ENCODE measurements at places on chromosomes 11 and 22.

- DNase-seq: no peak
These were observed 28.7 kb upstream of the IL17RA start for GRCh38 chr22:17056058-17056457.

GRCh38 chr22:45493286-45493771, 9.4 kb upstream of the FBLN1 start:
- no peak for DNase-seq

- peak; percentile 68 for DNase-seq
These were observed 65.1 kb upstream of the LRRC55 start for GRCh38 chr11:57116654-57117053.

DNA sequence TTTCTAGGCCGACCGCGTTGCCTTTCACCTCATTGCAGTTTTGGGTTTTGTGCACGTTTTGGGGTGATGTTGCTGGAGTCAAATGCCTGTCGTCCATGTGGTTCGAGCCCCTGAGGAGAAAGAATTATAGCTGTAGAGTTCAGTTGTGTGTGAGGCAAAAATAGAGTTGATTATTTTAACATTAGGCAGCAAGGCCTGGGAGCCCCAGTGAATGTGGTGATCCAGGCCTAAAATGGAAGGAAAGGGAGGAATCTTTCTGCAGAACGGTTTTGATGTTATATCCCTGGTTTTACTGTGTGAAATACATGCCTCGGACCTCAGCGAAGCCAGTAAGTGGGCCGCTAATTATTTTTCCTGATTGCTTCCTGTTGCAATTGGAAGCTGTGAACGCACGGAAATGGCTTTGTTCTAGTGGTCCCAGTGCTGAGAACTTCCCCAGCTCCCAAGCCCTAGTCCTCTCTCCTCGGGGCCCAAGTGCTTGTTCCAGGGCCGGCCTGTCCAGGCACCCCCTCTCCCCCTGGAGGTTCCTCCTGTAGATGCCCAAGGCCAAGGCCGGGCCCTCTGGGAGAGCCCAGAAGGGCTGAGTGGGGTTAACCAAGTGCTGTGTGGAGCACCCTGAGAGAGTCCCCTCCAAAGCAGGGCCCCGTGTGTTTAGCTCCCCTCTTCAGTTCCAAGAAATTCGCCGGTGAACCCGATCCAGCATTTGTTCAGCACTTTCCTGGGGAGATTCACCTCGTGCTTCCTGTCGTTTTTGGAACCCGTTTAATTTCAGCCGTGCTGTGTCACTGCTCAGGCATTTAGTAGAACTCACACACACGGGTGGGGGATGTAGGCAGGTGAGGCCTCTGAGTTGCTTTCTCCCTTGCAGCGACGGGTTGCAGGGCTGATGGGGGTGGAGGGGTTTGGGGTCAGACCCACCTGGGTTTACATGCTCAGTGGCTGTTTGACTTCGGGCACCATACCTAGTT, 2.1 kb downstream of the LRP5 start:
- peak; percentile 57 for DNase-seq

DNA sequence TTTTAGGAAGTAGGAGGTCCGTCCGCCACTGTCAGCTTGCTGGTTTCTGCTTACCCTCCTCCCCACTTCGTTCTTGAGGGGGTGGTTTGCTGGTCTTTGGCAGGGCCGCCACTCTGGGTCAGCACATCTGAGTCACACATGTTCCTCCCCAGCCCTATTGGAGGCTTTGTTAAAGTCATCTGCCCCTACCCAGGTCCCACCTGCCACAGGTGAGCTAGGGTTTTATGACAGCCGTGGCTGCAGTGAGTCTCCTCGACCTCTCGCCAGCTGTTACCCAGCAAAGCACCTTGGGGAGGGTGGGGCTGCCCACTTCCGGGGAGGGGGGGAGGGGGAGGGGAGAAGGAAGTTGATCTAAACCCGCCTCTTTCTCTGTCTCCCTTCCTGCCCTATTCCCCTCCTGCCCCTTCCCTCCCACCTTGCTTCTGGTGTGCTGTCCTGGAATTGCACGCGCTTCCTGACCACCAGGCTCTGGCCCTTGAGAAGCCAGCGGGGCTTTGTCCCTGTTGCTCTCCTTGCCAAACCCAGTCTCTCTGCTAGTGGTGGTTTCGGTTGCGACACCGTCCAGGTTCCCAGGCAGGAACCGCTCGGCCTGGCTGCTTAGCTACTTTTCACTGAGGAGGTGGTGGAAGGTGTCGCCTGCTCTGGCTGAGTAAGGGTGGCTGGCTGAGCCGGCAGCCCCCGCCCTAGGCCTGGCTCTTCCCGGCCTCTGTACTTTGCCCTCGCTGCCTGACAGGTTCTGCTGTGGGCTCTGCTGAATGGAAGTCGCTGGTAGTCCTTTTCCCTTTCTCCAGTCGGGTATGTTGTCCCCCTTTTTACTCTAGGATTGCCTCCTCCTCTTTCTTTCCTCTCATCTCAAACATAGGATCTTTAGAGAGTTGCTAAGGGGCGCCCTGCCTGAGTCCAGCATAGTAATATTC, 28.5 kb downstream of the RCOR2 start:
- DNase-seq: peak; percentile 59

GRCh38 chr22:45485261-45485660, 17.4 kb upstream of the FBLN1 start:
- no peak for DNase-seq

DNA sequence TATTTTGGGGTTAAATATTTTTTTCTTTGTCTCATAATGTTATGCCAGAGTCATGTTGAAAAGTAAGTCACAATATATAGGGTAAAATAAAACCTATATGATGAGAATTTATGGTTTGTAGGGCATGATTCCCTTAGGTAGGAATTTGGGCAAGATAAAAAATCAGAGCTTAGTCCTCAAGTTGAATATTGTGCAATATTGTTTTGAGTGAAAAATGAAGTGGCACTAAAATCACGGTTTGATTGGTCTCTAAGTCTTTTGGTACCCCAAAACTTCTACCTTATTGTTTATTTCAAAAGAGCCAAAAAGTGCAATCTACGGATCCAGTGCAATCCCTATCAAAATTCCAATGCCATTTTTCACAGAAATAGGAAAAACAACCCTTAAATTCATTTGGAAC, 1.6 kb upstream of the MRPL16 start:
- no peak for DNase-seq

- no peak for DNase-seq
These were observed 40.1 kb upstream of the PPARA start for GRCh38 chr22:46110215-46110614.

- peak; percentile 76 for DNase-seq
These were observed 2.6 kb downstream of the BAIAP2L2 start for GRCh38 chr22:38107692-38108515.

- DNase-seq: no peak
These were observed 50.4 kb upstream of the NECTIN1 start for GRCh38 chr11:119779195-119780071.

- no peak for DNase-seq
These were observed 193.7 kb upstream of the TBCEL start for GRCh38 chr11:120830085-120830620.

DNA sequence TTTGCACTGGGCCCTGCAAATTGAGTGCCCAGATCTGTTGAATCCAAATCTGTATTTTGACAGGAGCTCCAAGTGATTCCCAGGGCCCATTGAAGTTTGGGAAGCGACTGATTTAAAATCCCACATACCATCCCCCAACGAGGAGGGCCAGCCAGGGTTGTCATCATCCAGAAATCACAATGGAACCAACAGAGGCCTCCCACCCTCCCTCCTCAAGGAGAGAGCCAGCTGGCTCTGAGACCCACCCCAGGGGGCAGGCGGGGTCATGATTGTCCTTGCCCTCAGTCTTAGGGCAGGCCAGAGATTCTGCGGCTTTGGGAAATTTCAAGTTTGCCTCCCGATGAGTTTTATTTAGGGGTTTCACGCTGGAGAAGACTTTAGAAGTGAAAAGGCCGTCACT, 358.2 kb downstream of the MN1 start:
- no peak for DNase-seq

DNA sequence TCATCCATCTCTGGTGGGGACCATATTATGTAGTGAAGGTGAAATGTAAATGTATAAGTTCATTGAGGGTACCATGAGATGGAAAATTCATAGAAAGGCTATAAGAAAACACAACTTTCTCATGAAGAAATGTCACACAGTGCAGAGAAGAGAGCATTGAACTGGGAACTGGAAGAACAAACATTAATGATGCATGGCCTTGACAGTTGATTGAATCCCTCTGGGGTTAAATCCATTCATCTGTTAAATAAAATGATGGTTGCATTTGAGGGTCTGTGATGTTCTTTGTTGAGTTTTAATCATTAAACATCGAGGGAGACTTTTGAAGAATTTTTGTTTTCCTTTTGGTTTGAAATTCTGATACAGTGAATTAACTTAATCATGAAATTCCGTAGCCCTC, 1401.4 kb downstream of the FAM181B start:
- no peak for DNase-seq

DNA sequence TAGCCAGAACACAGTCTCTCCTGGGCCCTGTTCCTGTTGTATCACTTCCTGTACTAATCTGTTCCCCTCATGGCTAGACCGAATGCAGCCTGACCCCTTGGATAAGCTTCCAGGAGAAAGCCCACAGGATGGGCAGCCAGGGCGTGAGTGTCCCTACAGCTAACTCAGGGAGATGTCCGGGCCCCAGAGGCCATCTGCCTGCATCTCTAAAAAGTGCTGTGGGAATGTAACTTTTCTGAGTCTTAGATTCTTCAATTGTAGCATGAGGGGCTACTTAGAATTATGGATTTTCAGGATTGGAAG, 7.7 kb upstream of the MALAT1 start:
- DNase-seq: peak; percentile 30

GRCh38 chr22:33209930-33210784, 152.0 kb upstream of the SYN3 start:
- DNase-seq: peak; percentile 22

DNA sequence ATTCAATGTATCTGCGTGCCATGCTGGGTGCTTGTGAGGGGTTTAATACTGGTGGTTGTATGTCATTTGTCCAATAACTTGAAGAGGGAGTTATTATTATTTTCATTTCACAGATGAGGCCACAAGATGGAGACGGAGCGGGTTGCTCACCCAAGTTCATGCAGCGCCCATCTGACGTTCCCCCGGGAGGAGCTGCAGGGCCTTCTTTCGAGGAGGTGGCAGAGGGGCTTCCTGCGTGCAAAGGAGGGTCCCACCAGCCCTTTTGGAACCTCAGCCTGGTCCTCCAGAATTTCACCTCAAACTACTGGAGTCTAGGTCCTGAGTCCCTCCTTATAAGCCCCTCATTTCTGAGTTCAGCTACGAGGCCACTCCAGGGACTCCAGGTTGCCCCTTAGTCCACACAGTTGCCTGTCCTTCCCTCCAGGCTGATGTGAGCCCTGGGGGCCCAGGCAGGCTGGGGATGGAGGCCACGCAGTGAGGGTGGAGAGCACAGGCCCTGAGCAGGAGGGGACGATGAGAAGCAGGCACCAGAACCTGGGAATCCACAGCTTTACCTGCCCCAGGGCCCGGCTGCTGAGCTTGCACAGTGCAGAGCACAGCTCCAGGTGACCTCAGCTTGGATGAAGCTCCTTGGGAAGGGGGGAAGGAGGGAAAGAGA, 2.9 kb upstream of the VSIG10L2 start:
- no peak for DNase-seq

GRCh38 chr22:35684270-35684700, 33.4 kb upstream of the APOL5 start:
- DNase-seq: peak; percentile 38

GRCh38 chr11:7079545-7080135, 9.2 kb upstream of the RBMXL2 start:
- no peak for DNase-seq

GRCh38 chr11:113725913-113726312, 19.8 kb upstream of the TMPRSS5 start:
- no peak for DNase-seq

DNA sequence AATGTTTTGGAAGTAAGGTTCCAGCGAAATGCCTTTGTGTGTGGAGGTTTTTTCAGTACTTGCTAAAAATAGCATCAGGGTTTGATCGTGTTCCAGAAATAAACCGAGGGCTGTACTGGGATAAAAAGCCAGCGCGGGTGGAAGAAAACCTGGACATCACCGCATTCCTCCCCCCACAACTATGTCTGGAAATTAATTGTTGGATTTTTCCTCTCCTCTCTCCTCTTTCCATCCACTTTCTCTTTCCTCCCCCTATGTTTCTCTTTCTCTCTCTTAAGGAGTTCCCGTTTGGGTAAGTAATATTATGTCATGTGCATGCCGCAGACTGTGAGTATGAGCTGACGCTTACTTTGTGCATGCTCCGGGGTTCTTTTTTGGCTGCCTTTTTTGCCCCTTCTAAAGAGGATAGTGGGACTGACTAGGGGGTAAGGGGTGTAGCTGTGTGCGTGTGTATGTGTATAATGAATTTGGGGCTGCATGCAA, 104.2 kb upstream of the HSD17B12 start:
- no peak for DNase-seq

DNA sequence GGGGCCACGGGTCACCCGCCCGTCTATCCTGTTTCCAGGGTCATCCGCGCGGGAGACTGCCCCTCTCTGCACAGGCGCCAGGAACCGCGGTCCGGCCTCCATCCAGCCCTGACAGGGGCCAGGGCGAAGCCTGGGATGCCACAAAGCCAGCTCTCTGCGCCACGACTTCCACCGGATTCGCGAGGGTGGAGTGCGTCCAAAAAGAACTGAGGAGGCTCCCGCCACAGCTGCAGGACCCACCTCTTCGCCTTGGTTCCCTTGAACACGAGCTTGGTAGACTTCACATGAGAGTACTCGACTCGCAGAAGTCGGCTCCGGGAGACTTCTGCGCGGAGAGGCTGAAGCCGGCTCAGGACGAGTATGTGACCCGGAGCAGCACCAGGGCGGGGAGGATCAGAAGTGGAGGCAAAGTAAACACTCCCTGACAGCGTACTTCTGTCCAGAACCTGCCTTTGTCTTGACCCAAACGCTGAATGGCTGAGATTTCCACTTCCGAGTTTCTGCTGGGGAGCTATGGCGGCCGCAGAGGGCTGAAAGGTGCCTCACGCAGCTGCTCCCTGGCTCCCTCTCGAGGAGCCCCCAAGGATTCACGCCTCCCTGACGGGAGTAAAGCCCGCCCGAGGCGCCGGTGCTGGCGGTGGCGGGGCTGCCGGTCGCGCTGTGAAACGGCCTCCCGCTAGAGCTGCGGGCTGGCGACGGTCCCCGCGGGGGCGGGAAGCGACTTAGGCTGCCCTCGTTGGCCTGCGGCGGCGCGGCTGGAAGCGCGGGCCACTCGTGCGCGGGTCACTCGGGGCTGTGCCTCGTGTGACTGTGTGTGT, 4566.7 kb upstream of the OR11H1 start:
- no peak for DNase-seq

DNA sequence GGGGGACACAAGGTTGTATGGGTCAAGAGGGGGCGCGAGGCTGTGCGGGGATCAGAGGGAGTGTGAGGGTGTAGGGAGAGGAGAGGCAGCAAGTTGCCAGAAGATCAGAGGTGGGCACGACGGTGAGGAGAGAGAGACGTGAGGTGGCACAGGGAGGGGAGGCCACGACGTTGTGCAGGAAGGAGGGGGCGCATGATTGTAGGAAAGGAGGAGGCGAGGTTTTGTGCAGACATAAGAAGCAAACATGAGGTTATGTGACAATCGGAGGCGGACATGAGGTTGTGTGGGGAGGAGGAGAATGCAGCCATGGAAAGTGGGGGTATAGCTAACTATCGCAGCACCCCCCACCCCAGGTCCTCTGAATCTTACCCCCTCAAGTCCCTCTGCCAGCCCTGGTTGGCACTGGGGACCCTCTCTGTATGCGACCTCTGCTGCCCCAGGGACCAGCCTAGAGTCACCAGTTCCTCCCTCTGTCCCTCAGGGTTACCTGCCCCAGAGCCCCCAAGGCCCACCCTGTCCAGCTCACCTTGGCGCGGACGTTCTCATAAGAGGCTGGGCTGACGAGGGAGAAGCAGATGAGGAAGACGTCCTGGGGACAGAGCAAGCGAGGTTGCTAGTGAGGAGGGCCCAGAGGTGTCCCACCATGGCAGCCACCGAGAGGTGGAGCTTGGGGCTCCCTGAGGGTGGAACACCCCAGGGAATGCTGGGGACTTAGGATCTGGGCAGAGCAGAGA, 12.5 kb downstream of the RAC2 start:
- no peak for DNase-seq

Measured in EL (cell line).